Germinal center (tissue), 1 donor: ENCODE measurements at places on chromosomes 6 and 20.

GRCh38 chr6:78749326-78749725 lies 118.0 kb upstream of the IRAK1BP1 start:
- DNase-seq, result no peak

GRCh38 chr6:53583451-53583850 lies 38.5 kb upstream of the GCLC start:
- DNase-seq, result no peak

GRCh38 chr6:84774157-84774984 lies 10.0 kb upstream of the TBX18 start:
- peak; percentile 47 for DNase-seq

GRCh38 chr6:14616656-14617055 lies 499.1 kb downstream of the CD83 start:
- no peak for DNase-seq

DNA sequence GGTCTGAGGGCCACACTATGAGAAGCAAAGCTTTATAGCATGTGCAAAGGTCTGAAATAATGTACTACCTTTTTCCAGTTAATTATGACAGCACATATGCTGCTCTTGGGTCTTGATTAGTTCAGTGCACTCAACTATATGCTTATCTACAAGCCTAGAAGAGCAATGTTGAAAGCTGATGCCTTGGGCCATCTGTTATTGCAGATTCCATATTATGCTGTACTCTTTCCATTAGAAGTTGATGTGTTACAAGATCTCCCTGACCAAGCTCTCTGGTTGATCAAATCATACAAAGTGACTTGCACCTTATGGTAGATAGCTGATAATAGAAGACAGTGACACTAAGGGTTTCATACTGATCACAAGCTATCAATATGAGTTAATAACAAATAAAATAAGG lies 327.3 kb downstream of the FRK start:
- no peak for DNase-seq

DNA sequence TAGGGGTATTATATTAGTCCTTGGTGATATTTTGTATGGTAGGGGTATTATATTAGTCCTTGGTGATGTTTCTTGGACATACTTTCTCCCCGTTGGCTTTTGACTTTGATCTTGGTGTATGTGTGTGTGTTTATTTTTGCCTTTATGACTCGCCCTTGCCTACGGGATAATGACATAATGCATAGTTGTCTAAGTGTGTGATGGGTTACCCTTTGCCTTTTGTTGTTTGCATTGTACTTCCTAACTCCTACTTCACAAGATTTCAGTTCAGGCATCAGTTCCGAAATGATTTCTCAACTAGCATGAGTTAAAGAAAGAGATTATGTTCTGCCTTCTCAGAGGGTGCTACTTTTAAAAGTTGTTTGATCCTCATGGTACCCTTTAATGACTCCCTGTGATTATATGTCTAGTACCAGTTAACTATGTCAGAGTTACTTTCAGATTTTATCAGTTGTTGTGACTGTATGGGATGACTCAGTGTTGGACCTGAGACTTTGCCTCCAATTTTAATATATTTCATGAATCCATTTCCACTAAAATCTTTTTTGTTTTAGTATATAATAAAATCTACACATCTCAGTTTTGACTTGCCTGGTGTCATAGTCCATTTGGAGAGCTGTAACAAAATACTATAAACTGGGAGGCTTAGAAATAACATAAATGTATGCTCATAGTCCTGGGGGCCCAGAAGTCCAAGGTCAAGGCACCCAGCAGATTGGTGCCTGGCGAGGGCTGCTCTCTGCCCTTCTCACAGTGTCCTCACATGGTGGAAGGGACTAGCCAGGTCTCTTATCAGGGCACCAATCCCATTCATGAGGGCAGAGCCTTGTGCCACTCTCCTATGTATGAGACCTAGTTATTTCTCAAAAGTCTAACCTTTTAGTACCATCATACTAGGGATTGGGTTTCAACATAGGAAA lies 34.1 kb downstream of the CDYL start:
- DNase-seq, result no peak

- DNase-seq, result no peak
Observed at GRCh38 chr6:85470023-85470410, 20.1 kb downstream of the NT5E start.

- no peak for DNase-seq
Observed at GRCh38 chr6:152750694-152751093, at the start of gene VIP. TSS of gene VIP (plus strand) at chr6:152750797. CDS start at chr6:152752178, 1,381 bp downstream.

DNA sequence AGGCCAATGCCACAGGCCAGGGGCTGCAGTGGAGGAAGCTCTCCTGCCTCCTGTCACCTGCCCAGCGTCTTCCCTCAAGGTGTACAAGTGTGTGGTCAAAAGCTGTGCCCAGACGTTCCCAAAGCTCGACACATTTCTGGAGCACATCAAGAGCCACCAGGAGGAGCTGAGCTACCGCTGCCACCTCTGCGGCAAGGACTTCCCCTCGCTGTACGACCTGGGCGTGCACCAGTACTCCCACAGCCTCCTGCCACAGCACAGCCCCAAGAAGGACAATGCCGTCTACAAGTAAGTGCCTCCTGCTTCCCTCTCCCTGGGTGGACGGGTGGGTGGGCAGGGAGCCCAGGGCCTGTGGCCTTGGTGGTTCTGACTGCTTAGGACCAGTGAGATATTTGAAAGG lies 38.2 kb downstream of the ZNF341 start:
- DNase-seq, result no peak

GRCh38 chr20:51579137-51579536 lies 36.6 kb upstream of the NFATC2 start:
- no peak for DNase-seq

DNA sequence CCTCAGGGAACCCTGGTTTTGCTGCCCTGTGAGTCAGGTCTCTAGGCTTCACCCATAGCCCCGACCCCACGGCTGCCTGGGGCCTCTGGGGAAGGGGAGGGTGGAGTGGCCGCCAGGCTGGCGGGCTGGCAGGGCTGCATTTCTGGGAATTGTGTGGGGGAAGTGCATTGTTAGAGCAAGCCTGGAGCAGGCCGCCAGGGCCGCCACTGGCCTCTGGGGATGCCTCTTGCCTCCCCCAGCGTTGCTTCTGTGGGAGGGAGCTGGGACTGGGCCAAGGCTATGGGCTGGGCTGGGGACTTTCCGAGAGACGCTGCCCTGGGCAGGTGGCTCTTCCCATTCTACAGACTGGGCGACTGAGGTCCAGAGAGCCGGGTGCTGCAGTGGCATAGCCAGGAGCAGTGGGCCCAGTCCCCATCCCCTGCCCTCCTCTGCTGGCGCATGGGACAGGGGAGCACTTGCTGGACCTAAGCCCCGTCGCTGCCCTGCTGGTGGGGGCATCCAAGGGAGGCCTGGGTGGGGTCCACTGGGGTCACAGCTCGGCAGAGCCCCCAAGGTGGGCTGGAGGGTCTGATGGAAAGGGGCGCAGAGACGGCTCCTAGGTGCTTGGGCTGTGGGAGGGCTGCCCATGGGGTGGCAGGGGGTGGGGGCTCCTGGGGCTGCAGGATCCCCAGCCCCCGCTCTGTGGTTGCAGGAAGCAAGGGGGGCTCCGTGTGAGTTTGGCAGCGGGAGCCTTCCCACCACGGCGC lies 6.6 kb upstream of the SOX18 start:
- DNase-seq, result no peak

- peak; percentile 30 for DNase-seq
Observed at GRCh38 chr6:135176464-135176863, 4.6 kb upstream of the MYB start.

GRCh38 chr6:9140172-9140571 lies 704.8 kb upstream of the SLC35B3 start:
- no peak for DNase-seq

GRCh38 chr6:53326372-53327016 lies 22.3 kb downstream of the ELOVL5 start:
- DNase-seq, result no peak

- no peak for DNase-seq
Observed at GRCh38 chr20:51339721-51340450, 202.6 kb downstream of the NFATC2 start.

DNA sequence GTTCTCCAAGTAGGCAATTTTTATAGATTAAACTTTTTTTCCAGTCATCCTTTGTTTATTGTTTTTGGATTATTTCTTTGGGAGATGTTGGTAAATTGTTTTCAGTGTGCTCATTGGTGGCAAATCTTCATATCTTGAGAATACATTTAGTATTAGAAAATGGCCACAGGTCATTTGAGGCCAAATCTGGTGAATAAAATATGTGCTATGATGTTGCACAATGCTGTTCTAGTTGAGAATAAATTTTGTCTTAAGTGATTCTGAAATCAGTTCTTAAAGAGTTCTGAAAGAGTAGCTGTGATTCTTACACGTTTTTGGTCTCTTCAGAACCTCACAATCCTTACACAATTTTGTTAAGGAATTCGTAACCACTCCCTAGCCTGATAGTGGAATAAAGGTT lies 20.1 kb downstream of the CDKAL1 start:
- DNase-seq, result no peak

GRCh38 chr6:45895569-45895968 lies 120.1 kb downstream of the CLIC5 start:
- DNase-seq, result no peak

DNA sequence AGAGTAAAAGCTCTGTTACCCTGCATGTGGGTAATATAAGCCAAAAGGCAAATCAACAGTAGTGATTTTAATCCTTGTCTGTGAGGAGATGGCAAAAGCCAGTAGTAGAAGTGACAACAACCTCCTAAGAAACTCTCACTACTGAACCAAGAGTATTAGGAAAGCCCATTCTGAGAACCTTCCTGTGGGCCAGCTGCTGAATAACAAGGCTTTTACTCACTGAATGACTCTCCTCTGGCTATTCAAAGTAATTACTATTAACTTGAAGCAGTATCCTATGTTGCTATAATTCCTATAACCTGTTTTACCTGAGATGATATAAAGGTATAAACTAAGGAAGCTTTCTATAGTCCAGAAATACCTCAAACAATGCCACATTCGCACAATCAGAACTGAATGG lies 55.1 kb downstream of the CHD6 start:
- no peak for DNase-seq

DNA sequence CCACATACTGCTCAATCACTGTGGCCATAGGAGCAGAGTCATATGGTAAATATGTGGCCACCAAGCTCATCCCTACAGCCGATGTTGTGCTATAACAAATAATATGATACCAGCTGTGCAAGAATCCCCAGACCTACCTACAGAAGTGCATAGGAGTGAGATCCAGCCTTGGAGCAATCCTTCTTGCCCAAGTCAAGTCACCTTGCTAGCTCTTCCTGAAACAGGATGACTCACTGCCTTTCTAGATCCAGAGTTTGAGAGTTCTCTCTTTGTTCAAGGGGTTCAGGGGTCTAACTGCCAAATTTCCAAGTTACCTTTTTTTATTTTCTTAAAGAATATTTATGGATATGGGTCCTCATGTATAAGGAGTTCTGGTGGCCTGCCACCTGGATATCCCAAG lies 195.7 kb upstream of the MAN1A1 start:
- no peak for DNase-seq

GRCh38 chr20:59042796-59043631 lies 428 bp upstream of the PRELID3B start:
- DNase-seq, result peak; percentile 99

DNA sequence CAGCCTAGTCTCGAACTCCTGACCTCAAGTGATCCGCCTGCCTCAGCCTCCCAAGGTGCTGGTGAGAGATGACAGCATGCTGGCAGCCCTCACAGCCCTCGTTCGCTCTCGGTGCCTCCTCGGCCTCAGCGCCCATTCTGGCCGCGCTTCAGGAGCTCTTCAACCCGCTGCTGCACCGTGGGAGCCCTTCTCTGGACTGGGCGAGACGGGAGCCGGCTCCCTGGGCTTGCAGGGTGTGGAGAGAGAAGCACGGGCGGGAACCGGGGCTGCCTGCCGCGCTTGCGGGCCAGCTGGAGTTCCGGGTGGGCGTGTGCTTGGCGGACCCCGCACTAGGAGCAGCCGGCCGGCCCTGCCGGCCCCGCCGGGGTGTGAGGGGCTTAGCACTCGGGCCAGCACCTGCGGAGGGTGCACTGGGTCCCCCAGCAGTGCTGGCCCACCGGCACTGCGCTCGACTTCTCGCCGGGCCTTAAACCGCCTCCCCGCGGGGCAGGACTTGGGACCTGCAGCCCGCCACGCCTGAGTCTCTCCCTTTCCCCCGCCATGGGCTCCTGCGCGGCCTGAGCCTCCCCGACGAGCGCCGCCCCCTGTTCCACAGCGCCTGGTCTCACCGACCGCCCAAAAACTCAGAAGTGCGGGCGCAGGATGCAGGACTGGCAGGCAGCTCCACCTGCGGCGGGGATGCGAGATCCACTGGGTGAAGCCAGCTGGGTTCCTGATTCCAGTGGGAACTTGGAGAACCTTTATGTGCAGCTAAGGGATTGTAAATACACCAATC lies 31.5 kb upstream of the RANBP9 start:
- DNase-seq, result no peak

- no peak for DNase-seq
Observed at GRCh38 chr20:40511478-40511877, 177.6 kb downstream of the MAFB start.

- no peak for DNase-seq
Observed at GRCh38 chr20:50215101-50215690, 24.6 kb downstream of the CEBPB start.

GRCh38 chr6:164928057-164928727 lies 381.2 kb downstream of the C6orf118 start:
- DNase-seq, result no peak

DNA sequence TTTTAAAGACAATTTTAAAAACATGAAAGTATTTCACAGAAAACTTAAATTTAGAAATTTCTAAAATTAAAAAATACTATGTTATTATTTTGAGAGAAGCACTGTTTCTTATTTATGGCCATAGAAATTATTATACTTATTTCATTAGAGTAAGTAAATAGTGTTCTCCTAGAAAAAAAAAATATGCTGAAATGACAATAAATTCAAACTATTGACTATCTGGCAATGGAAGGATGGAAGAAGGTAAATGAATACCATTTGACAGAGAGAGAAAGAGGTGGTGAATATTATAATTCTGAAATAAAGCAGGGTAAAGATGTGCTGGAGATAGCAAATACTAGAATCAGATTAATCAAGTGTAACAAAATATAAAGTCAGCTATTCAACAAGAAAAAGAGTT lies 294.8 kb downstream of the PTPRK start:
- DNase-seq, result no peak

DNA sequence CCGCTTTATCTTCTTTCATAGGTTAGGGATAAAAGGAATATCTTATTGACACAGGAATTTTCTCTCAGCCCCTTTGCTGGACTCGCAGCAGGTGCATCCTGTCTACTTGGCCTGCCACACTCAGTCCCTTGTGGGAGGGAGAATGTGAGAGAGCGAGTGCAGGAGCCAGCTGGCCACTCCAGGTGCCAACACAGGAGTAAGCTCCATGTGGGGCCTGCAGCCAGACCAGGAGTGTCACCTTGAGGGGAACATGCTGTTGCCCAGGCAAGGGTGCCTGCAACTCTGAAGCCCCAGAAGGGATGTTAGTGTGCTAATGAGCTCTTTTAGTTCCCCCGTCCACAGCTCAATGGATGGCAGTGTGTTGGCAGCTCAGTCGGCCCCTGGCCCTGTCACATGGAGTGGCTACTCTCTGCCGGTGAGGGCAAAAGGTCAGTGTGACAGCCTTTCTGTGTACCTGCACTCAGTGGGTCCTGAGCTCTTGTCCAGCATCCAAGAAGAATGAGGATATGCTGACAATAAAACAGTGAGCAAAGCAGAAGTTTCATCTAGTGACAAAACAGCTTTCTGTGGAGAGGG lies 57.1 kb downstream of the CRYBG1 start:
- no peak for DNase-seq
